ENCODE measurements at places on chromosomes 2 and 18.

GRCh38 chr2:198054299-198054698, 249.9 kb downstream of the PLCL1 start:
- DNase-seq: no peak

GRCh38 chr2:29479401-29479800, 364.2 kb downstream of the CLIP4 start:
- DNase-seq: no peak

- DNase-seq: no peak
Observed at GRCh38 chr2:70939839-70940580, 4.3 kb downstream of the ATP6V1B1 start.

GRCh38 chr2:157771234-157771633, 104.9 kb downstream of the ACVR1 start:
- no peak for DNase-seq

DNA sequence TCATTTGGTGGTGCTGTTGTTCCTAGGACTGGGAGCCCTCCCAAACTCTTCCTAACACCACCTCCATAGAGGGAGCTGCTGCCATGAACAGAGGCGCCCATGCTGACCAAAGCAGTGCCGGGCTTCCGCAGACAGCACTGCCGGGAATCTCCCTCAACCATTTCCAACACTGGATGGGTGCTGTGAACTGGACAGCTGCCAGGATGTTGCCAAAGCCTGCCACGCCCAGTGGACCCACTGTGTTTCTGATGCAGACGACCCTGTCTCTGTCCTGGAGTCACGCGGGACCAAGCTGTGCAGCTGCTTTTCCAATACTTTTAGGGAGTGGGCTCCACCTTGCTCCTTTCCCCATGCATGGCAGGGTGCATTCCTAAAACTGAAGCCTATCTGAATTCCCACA, 16.9 kb upstream of the GNAL start:
- no peak for DNase-seq

- no peak for DNase-seq
Observed at GRCh38 chr18:53771664-53772063, 452.8 kb downstream of the MBD2 start.

- no peak for DNase-seq
Observed at GRCh38 chr2:163491850-163492249, 244.0 kb downstream of the FIGN start.

GRCh38 chr2:12217175-12217574, 470.7 kb downstream of the LPIN1 start:
- DNase-seq: no peak

GRCh38 chr2:176821350-176821749, 391.2 kb upstream of the HNRNPA3 start:
- DNase-seq: no peak

DNA sequence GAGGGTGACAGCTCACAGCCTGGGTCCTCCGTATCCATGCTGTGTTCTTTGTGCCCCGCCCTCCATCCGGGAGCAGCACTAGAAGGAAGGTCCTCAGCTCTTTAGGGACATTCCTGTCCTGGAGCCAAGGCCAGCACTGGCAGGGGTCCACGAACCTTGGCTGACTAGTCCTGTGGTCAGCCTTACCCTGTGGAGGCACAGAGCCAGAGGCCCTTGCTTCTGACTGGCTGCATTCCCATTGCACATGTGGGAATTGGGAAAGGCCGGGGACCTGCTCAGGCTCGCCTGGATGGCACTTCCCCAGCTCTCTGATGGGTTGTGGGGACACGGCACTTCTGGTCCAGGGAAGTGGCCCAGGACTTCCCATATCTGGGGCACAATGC, 24.9 kb upstream of the RHOB start:
- DNase-seq: no peak
